B cell (primary cell): ENCODE measurements at places on chromosomes 5 and 9.
A peak's percentile ranks its signal among the peaks of the same experiment; 100 is the strongest.

DNA sequence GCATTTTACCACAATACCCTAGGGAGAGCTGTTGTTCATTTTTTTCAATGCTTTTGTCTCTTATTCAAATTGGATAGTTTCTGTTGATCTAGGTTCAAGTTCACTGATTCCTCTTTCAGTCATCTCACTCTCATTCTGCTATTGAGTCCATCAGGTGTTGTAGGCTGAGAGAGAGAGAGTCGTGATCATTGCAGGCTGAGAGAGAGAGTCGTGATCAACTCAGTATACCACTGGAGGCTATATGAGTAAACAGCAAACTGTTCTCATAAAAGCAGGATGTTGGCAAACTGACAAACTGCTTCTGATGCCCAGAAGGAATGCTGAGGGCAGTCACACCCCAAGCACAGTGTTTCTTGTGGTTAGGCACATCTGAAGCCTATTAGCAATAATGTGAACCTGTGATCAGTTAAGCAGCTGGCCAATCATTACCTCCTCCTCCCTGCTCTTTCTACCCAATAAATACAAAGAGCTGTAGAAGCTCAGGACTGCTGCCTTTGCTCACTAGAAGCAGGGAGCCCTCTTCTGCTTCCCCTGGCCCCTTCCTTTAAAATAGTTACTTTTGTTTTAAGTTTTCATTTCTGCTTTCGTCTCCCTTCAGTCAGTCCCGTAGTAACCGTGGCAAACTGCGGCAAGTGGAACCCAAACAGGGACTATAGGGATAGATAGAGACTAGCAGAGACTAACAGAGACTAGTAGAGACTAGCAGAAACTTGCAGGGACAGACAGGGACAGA, 476.1 kb upstream of the ACO1 start:
- no peak for DNase-seq

DNA sequence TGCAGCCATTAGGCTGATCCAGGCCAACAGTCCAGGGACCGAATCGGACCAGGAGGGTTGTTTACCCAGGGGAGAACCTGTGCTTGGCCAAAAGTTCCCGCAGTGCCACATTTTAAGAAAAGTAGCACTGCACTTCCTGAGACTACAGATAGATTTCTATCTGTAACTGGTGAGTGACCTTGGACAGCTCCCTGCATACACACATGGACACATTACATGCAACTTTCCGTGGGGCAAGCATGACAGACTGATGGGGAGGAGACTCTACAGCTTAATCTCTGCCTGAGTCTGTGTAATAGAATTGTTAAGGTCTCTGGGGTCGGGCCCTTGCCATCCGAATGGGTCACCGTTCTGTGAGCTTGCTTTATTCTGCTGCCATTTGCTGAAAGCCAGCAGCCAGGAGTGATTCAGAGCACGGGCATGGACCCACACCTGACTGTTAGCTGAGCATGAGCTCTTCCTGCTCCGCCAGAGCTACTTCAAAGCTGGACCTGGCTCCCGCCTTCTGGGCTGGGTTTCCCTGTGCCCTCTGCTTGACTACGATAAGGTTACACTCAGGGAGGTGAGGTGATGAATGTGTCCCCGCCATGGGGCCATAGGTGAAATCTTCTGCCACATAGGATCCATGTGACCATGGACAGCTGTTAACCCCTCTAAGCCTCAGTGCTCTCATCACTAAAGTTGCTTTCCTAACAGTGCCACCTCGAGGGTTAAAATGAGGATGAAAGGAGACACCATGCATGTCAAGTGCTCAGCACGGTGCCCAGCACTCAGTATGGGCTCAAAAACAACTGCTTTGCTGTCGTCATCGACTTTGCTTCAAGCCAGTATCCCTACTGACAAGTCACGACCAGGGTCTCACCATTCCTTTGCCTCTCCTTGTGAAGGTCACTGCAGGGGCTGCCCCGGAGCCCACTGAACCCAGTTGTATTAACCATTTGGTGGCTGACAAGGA, 200.0 kb downstream of the MELK start:
- DNase-seq = no peak

DNA sequence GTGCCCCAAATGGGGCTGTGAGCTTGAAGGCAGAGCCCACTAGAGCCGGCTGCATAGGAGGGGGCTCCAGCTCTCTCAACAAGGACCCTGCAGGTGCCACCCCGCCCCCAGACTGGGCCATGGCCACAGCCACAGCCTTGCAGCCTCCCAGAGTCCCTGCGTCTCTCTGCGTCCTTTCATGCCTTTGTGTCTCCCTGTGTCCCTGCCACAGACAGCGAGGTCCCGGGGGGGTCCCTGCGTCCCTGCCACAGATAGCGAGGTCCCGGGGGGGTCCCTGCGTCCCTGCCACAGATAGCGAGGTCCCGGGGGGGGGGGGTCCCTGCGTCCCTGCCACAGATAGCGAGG, 6.3 kb downstream of the NOXA1 start:
- no peak for DNase-seq

GRCh38 chr5:137630972-137631370, 104.9 kb downstream of the KLHL3 start:
- no peak for DNase-seq

DNA sequence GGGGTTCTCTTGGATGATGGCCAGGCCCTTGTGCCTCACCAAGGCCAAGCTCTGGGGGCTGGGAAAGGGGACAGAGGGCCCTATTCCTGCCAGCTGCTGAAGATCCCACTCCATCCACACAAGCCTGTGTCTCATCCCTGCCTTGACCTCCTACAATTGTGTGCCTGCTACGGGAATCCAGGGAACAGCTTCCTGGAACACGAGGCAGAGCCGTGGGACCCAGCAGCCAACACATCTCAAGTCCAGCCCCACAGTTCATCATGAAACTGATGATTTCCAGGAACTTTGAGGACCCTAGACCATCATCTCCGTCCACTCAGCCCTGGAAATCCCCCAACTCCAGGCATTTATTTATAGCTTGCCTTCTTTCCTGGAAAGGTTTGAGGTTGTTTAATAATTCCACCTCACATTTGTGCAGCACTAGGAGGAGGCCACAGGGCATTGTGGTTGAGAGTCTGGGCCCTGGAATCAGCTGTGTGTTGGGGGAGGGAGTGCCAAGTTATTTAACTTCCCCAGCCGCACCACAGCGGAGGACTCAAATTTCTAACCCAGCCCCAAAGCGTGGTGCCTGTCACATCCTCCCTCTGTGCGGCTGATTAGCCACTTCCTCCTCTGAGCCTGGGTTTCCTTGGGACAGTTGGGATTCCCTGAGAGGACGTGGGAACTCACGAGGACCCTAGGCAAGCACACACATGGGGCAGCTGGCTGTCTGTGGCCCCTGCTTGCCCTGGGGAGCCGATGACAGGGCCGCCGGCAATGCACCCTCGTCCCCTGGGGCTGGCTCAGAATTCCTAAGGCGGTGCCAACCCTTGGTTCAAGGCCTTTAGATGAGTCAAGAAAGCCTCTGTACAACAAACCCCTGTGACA, 58.2 kb upstream of the GGTA1 start:
- peak; percentile 35 for DNase-seq

DNA sequence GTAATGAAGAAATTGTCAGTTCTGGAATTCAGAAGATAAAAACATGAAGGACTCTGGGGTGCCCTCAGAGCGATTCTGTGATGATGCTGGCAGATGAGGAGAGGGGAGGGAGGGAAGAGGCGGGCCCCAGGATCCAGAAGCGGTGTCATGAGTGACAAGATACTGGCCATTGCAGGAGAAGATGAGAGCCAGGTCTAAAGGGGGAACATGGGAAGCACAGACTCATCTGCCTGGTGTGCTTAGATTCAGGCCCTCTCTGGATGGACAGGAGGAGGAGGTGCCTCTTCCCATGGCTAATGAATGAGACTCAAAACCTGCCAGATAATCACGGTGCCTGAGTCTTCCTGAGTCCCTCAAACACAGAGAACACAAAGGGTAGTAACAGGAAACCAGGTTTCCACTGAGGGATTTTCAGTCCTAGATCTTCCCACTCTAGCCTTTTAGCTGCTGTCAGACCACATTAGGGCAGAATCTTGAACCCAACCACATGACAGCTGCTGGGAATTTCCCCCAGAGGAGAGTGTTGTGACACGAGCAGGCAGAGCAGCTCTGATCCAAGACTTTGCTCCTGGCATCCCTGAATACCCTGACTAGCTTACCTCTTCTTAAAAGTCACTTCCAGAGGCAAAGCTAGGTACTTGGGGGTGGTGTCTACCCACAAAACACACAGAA, 28.2 kb upstream of the HSPA9 start:
- DNase-seq = no peak

- no peak for DNase-seq
Observed at GRCh38 chr9:113514748-113515147, 51.2 kb downstream of the RGS3 start.

DNA sequence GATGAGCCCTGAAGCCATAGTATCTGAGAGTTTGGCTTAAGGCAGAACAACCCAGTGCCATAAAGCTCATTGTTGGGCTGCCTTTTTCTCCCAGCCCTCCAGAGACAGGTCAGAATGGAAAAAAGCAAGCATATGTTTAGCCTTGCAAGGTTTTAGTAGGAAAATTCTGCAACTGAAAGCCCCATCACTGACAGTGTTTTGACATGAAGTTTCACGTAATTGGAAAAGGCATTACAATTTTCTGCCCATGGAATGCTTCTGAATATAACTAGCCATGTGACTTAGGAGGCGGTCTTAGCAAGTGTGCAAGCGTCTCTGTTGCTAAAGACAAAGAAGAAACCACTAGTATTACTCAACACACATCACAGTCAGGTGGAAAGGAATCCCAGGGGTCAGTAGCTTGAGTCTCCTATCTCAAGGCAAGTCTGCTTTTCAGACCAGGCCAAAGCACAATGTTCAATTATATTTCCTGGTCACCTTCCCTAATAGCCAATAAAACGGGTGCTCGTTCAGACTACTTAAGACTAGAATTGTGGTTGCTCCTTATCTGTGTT, 117.6 kb downstream of the CARTPT start:
- no peak for DNase-seq

DNA sequence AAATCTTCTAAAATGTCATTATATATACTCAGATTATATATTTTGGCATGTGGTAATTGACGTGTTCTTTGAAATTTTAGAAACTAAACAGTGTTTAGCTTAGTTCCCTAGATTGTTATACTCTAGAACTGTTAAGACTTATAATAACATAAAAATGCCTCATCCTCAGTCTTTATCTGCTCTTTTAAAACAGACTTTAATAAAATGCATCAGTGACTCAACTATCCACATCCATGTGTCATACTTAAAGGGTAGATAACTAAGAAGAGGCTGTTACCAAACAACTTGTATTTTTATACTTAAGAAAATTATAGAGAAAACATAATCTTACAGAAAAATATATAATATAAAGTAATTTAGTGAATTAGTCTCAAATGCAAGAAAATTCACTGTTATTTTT, 15.2 kb downstream of the NFIL3 start:
- no peak for DNase-seq

DNA sequence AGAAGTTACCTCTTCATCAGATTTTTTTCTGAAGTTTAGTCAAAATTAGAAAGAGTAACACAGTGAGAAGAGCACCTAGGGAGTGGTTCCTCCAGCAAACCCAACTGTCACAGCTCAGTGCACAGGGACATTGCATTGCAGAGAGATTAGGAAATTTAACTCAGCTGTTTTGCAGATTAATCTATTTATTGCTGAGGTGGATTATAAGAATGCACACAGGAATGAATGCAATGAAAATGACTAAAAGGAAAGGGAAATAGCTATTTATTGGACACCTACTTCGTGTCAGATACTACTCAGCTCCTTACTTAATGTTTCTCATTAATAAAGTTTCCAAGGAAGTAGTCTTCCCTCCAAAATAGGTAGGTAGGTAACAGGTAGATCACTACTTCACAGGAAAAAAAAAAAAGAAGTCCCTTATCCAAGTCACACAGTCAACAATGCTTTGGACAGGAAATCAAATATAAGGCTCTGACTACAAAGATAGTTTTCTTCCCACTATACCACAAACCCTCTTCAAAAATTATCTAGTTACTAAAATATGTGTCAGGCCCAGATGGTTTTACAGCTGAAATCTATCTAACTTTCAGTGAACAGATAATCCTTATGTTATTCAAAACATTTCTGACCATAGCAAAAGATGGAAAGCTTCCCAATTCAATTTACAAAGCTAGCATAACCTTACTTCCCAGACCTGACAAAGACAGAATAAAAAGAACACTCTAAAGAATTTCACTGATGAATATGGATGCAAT, 442.2 kb upstream of the MPDZ start:
- DNase-seq = no peak

DNA sequence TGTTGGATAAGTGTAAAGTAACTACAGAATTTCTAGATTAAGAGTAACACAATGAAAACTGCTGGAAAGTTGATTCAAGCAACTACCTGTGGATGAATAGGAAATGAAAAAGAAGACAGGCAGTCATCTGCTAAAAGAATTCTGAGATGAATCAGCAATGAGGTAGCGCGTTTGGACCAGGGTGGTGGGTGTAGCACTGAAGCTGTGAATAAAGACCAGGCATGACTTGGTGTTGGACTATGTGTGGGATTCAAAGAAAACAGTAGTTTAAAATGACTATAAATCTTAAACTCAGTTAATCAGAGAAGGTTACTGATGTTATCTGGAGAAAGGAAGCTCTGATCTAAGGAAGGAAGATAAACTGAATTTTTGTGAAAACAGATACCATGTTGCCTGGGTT, 159.8 kb downstream of the FBN2 start:
- DNase-seq = no peak

GRCh38 chr5:177403102-177403791, 2.8 kb upstream of the PFN3 start:
- peak; percentile 77 for DNase-seq

- DNase-seq = no peak
Observed at GRCh38 chr9:1804128-1804865, 210.8 kb upstream of the SMARCA2 start.

DNA sequence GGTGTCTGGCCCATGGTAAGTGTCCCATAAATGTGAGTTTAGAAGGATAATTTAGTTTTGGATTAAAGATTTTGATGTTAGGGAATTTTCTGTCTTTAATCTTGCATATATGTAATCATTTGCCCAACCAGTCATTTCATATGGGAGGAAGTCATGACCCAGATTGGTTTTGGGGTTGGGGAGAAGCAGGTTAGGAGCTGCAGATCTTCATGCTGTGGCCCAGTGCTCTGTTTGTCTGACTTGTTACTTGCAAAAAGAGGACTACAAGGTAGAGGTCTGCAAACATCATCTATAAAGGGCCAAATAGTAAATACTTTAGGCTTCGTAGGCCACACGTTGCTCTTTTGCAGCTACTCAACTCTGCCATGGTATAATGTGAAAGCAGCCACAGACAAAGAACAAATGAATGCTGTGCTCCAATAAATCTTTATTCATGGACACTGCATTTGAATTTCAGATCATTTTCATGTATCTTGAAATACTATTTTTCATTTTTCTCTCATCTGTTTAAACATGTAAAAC, 16.8 kb downstream of the OSTF1 start:
- DNase-seq = no peak

GRCh38 chr9:132647806-132648205, 22.0 kb downstream of the DDX31 start:
- DNase-seq = no peak
